ENCODE measurements at places on chromosomes 4 and X.

GRCh38 chrX:153983321-153983801 is 10.8 kb downstream of the TMEM187 start:
- no peak for DNase-seq

GRCh38 chrX:110161361-110161686 is 156.6 kb downstream of the AMMECR1 start:
- no peak for DNase-seq

DNA sequence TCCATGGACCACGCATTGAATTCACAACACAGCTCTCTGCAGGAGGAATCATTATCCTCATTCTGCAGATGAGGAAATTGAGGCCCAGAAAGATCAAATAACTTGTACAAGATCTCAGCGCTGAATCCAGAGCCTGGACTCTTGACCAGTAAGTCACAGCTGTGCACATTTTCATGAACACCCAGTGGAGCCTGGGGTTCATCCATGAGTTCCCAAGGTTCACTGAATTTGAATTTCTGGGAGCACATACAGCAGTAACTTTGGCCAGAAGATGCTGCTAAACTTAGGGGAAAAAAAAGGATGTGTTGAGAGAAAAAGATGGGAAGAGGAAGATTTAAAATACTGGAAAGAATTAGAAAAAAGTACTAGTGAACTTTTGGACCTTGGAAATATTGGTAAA is 218.7 kb upstream of the PPARGC1A start:
- DNase-seq = no peak

GRCh38 chr4:75995727-75996126 is 5.0 kb upstream of the SDAD1 start:
- peak; percentile 71 for DNase-seq

DNA sequence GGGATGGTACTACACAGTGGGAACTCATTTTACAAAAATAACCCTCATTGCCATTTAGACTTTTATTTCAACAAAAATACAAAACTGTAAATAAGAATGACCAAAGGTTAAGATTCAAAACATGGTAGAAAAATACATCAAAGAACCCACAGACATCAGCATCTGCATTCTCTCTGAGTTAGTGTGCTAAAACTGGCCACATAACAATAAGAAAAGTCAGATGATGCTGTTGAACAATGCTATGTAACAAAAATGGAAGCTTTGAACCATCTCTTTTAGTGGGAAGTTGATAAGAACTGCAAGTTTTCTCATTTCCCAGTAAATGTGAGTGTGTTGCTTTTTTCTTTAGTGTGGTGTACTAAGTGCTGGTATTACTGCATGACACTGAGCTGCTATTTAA is 888.4 kb upstream of the EPHA5 start:
- no peak for DNase-seq

- DNase-seq = no peak
Measured at GRCh38 chr4:62627141-62627540, 1427.0 kb downstream of the ADGRL3 start.

DNA sequence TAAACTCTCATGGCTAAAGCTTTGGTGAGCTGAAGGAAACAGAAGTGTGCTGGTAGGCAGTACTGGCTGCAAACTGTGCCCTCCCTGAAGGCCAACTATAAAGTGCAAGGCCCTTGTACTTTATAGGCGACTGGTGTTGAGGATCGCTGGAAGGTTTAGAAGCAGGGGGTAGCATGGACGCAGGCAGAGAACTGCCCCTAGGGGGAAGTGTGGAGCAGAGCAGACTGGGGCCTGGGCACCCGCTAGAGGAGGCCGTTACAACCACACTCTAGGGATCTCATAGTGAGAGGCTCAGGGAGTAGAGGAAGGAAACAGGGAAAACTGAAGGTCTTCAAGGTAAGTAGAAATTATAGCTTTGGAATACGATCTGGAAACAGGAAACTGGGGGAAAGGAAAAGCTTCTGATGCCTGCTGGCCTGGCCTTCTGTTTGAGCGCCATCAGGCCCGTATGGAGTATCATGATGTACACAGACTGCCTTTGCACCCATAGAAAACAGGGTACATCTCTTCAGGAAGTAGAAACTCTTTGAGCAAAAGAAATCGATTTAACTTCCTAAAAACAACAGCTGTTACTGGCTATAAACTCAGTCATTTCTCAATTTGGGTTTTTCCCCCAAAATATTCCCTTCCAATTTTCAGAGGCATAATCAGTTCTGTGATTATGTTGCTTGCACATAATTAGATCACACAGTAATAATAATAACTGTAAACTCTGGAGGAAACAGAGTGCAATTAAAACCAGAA is 23.9 kb upstream of the TMSB4X start:
- no peak for DNase-seq

GRCh38 chr4:71270901-71271300 is 67.9 kb upstream of the SLC4A4 start:
- no peak for DNase-seq

DNA sequence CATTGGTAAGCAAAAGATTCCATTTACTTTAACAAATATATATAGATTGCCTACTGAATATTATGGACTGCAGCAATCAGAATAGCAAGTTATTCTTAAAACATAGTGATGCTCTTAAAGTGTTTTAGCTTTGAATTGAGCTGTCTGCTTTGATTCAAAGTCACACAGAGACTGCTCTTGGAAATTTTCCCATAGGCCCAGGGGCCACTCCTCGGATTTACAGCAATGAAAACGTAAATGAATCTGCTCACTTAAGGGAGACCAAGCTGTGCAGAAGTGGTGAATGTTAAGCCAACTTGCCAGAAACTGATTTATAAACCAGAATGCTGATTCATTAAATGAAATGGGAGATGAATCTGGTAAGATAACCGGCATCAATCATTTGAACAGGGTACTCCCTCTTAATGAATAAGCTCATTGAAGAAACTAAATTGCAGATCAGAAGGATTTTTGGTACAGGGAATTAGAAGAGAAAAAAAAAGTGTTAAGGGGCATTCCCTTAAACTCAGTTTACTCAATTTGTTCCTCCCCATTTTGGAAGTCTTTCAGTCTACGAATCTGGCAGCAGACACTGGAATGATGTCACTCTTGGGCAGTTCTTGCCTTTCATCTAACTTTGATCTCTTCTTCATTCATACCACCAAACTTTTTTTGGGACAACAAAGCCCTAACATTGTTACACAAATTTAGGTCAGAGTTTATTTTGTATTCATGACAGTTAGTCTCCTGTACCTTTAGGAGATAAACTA is 363.3 kb upstream of the MAGEB2 start:
- DNase-seq = no peak

- no peak for DNase-seq
Measured at GRCh38 chrX:50202539-50202938, 1.7 kb upstream of the AKAP4 start.

DNA sequence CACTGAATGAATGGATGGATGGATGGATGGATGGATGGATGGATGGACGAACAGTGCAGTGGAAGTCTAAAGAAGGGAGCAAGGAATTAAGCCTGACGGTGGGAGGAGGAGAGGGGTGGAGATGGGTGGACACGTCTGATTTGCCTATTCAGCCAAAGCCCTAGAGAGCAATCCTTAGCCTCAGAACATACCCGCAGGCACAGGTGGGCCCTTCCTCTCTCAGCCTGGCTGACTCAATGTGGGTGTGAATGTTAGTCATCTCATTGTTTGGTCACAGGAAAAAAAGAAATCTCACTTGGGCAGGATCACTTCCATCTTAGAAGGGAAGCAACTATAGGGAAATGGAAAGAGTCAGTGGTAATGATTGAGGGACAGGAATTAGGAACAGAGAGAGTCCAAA is 165.9 kb downstream of the PJA1 start:
- DNase-seq = no peak

GRCh38 chr4:41644915-41645295 is 103.6 kb downstream of the PHOX2B start:
- no peak for DNase-seq

DNA sequence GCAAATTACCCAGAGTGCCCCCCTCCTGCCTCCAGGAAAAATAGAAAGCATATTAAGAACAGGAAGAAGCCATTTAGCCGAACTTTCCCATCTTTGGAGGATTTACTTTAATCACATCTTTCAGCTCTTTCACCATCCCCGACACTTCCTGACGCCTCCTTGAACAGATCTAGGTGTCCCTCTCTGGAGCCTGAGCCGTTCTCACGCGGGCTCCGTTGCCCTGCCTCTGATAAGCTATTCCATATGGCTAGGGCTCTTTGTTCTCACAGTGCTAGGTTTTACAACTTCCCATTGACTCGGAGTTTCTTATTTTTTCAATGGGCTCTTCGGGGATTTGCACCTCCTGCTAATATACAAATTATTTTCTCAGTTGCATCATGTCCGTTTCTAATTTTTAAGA is 82.1 kb upstream of the GPC4 start:
- DNase-seq = no peak

DNA sequence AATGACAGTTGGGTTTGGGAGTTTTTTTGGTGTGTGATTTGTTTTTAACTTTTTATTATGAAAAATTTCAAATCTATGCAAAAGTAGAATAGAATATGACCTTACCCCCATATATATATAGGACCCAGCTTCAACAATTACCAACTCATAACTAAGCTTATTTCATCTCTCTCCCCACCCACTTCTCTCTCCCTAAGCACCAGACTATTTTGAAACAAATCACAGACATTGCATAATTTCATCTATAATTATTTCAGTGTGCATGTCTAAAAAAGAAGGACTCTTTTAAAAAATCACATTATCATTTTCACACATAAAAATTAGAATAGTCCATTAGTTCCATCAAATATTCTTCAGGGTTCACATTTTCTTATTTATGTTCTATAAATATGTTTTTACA is 28.3 kb upstream of the NKX6-1 start:
- DNase-seq = no peak

DNA sequence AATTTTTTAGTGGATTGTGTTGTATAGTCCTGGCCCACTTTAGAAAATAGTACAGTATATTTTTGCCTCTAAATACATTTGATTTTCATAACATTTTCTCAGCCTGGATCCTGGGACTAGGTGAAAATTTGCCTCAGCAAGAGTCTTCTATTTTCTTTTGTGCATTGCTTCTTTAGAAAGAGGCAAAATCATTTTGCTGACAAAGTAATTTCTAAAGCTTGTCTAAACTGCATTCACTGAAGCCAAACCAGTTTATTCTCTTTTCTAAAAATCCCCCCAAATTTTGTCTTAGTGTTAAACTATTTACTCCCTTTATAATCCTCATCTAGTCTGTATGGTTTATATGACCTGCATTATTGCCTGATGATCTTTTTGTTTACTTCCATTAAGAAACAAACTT is 326.3 kb downstream of the C4orf33 start:
- no peak for DNase-seq

DNA sequence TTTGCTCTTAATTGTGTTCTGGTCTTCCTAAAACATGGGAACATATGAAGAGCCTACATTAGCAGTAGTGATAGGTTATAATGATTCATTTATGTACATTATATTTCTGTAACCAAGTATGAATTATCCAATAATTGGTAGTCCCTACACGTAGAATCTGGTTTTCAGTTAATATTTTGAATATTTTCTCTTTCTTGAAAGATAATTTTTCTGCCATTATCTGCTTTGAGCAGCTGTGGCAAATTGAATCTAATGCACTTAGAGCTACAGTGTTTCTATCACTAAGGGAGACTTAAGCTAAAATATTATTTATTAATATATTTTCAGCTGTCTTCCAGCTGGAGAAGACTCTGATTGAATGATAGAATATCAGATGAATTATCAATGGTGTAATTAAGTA is 21.0 kb downstream of the CEP44 start:
- no peak for DNase-seq

- DNase-seq = no peak
Measured at GRCh38 chr4:182068920-182069319, 174.3 kb upstream of the TENM3 start.

GRCh38 chr4:159110961-159111360 is 8.1 kb downstream of the RAPGEF2 start:
- no peak for DNase-seq

DNA sequence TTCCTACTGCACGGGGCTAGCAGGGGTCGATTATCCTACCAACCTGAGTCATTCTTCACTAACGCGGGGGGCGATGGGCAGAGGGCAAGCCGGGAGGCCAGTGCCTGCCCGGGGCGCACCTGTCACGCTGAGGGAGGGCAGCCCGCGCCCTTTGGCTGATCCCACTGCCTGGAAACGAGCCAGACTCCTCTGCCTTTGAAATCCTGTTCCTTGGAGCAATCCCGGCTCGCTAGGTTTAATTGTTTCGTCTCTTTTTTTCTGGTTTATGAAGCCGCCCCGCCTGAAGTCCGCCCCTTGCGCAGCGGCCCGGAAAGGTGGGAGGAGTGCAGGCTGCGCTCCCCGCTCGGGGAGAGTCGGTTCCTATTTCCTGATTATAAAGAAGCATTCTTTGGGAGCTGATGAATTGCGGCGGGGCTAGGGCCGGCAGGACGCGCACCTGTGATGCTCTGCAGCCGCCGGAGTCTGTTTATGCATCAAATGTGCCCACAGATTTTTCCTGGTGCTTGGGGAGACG is 484.2 kb downstream of the BCOR start:
- DNase-seq = peak; percentile 8

GRCh38 chr4:27176400-27176799 is 315.8 kb downstream of the STIM2 start:
- DNase-seq = peak; percentile 21

DNA sequence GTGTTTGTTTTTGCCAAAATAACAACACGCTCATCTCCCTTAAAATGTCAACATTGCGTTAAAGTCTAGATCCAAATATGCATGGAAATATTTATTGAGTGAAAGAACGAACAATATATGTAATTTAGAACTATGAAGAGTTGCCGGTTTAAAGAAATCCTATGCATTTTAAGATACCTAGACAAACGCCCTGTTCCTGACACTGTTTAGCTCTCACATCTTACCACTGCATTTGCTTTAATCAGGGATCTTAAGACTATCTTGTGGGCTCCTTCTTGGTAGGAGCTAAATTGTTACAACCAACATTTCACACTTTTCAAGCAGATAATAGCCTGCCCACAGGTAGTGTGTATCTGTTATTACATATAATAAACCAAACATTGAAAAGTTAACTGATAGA is 96.6 kb upstream of the RPS6KA3 start:
- DNase-seq = no peak

DNA sequence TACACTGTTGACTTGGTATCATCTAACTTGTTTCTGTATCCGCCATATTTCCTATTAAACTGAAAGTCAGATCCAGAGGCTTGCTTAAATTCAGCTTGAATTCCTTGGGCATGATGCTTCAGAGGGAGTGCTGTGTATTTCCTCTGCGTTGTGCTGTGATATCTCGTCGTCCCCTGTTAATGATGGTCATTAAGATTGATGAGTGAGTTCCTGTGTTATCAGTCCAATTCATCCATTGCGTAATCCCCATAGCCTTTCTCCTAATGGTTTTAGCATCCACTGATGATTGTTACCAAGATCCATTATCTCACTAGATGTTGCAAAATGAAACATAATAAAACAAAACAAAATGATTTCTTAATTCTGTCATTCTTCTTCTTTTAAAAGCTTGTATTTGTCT is 31.3 kb upstream of the CHM start:
- no peak for DNase-seq

All from MM.1S (cell line).